ENCODE measurements at places on chromosomes 5 and 9.

GRCh38 chr9:74205056-74205455, 292.1 kb upstream of the RORB start:
- no peak for DNase-seq

- no peak for DNase-seq
Measured at GRCh38 chr9:972501-973294, 3.8 kb upstream of the DMRT3 start.

DNA sequence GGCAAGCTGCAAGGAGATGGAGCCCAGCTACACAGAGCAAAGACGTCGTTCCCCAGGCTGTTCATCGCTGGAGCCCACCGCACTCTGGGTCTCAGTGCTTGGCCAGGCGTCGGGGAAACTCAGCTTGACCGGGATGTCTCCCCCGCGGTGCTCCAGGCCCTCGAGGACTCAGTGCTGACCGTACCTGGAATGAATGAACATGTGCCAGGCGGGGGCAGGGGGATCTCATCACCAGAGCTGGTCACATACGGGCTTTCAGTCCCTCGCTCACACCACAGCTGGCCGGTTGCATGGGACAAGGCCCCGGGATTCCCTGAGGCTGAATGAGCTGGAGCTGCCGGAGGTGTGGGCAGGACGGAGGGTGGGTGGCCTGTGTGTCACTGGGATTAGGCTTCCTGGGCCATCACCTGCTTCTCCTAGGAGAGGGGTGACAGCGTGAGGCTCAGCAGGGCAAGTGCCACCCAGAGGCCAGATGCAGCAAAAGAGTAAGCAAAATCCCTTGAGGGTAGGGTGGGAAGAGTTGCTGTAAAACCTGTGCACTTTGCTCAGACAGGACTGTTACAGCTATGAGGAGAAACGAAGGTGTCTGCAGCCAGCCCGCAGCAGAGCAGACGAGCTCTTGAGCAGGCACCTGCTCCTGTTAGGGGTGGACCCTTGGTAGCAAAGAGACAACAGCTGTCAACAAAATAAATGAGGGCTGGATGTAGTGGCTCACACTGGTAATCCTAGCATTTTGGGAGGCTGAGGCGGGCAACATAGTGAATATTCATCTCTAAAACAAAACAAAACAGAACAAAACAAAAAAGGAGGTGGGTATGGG, 70.7 kb upstream of the RAPGEF1 start:
- no peak for DNase-seq

- DNase-seq = no peak
Measured at GRCh38 chr9:22237497-22238363, 208.9 kb upstream of the DMRTA1 start.

DNA sequence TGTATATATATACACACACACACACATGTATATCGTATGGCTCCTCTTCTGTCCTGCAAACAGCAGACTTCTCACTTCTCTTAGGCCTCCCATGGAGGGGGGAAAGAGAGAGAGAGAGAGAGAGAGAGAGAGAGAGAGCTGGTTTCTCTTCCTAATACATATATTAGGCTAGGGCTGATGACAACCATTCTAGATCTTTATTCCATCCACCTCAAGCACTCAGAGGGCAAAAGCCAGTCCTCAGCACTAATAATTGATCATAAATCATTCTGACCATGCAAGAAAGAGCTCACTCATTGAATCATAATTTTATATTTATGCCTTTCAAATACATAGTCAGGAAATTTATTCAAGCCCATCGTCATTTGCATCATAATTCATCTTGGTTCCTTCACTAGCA, 47.0 kb downstream of the CFAP90 start:
- DNase-seq = no peak

GRCh38 chr5:157533011-157533481, 42.5 kb downstream of the ADAM19 start:
- DNase-seq = no peak

DNA sequence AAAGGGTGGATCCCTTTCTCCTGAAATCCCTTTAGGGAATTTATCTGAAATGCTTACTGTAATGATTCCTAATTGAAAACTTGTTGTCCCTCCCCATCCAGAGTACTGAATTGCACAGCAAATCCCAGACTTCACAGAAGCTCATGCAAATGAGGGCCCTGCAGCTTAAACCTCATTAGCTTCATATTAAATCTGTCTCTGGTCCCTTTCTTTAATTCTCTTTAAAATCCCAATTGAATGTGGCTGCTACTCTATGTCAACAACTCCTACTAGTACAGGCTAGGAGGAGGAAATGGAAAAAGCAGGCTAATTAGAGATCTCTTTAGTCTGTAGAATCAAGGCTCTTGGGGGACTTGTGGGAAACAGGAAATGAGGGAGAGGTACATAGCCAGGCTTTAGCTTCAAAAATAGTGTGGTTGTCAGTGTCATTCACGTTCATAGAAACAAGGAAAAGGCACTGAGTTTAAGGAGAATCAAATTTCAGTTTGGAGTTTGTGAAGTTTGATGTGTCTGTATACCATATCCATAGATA, 191.3 kb upstream of the PRDM9 start:
- no peak for DNase-seq

DNA sequence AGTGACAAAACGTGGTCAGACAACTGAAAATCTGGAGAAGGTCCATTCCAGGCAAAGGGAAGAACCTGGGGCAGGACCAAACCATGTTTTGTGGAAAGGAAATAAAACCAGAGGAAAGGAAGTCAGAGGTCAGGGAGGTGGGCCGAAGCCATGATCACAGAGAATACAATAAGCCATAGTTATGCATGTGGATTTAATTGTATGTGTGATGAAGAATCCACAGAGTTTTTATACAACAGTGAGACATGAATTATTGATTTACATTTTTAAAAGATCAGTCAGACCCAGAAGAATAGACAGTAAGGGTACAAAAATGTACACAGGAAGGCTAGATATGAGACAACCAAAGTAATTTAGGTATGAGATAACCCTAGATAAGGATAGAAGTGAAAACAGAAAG, 20.8 kb downstream of the TTC33 start:
- DNase-seq = no peak

DNA sequence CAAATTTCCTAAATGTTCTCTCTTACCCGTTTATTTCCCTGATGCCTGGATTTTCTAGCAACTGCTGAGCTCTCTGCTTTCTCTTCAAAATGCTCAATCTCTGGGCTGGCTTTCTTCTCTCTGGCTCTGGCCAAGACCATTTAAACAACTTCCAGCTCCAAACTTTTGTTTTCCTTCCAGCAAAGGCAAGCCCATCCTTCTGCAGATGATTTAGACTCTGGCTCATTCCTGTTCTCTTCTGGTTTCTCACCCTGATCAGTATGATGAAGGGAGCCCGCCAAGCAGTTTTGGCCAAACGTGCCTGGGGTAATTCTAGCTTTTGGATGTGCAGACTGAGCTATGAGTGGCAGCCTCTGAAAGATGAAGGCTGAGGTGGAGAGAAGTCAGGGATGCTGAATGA, 78.1 kb downstream of the HSPA4 start:
- no peak for DNase-seq

GRCh38 chr5:132429463-132430440, 60.2 kb downstream of the SLC22A5 start:
- DNase-seq = no peak

GRCh38 chr5:59893429-59894227, at the start of gene PDE4D:
Gene PDE4D (minus strand): TSS chr5:59893726.
- no peak for DNase-seq

GRCh38 chr9:124877021-124877782, 15.3 kb downstream of the ARPC5L start:
- no peak for DNase-seq

- DNase-seq = no peak
Measured at GRCh38 chr5:84279234-84279633, 105.4 kb downstream of the EDIL3 start.

DNA sequence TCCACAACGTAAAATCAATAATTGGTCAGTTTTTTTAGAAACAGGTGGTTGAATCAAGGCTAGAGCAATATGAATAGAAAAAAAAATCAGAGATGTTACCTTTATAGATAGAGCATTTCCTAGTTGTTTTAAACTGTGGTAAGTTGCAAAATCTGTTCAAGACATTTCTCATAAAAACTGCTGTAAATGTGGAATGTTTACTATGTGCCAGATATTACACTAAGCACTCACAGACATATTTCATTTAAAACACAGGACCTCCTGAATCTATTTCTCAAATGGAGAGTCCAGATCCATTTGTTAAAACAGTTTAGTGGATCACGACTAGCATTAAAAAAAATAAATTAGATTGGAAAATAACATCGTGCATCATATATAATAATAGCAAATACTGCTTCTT, 570.0 kb upstream of the ZNF608 start:
- DNase-seq = no peak

GRCh38 chr9:4182831-4183230, 117.0 kb downstream of the GLIS3 start:
- DNase-seq = no peak

DNA sequence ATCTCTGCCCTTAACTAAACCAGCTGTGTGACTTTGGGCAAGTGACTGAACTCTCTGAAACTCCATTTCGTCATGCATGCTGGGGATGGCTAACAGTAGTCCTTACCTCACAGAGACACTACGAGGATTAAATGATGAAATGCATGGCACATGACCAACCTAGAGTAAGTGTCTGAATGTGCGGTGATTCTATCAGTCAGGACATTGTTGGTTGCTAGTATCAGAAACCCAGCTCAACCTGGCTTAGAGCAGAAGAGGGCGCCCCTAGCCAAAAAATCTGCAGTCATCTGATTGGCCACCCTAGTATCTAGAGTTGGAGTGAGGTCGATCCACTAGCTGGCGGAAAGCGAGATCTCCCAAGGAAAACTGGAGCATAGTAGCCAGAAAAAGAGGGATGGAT, 25.2 kb downstream of the NEURL1B start:
- DNase-seq = no peak

GRCh38 chr5:126446498-126447224, 23.5 kb downstream of the GRAMD2B start:
- no peak for DNase-seq

GRCh38 chr5:135229122-135229521, 169.9 kb downstream of the MACROH2A1 start:
- no peak for DNase-seq

DNA sequence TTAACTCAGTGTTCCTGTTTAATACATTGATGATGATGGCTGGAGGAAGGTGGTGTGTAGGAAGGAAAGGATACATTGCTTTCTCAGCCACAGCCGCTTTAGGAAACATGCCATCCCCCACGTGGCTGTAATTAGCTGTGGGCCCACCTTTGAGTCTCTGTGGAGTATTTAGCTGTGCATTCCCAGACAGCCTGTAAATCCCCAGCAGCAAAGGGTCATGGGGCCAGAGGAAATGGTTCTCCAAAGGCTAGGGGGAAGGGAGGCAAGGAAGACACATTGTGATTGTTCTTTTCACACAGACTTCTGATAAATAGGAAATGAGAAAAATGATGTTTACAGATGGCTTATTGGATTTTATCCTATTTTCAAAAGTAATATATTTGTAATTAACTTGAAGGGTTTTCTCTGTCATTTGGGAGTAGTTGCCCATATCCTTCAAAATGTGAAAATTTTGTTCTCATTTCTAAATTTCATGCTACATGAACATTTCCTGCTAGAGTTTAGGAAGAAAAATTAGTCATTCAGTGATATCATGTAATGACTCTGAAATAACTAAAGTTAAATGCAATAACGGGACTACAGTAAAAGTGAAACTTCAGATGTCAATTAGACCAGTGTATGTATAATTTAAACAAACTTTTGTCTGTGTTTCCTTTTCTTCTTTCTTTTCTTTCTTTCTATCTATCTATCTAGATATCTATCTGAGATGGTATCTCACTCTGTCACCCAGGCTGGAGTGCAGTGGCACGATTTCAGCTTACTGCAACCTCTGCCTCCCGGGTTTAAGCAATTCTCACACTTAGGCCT, 24.3 kb upstream of the F2R start:
- no peak for DNase-seq

DNA sequence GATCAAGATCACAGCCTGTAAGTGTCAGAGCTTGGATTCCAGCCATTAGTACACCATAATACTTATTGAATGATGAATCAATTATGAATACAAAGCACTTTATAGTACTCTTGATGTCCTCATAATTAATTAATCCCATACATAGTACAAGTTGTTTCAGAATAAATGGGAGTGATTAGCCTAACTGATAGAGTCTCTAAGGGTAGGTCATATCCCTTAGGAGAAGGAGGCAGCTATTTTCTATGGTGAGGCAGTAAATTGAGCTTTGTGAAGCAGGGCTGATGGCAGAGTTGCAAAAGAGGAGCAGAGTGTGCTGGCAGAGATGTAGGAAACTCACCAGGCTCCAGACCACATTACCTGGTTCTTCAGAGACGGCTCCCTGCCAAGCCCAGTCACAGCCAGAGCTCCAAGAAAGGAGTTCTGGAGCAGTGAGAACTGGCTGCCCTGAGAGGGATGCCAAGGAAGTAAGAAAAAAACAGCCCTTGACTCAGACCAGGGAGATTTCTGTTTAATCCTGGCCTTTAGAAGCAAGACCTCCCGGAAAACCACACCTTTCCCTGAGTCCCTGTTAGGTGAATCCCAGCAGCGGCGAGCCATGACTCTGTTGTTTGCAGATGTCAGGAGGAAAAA, 112.9 kb downstream of the SH3TC2 start:
- no peak for DNase-seq

GRCh38 chr5:4128994-4129393, 533.4 kb downstream of the IRX1 start:
- DNase-seq = no peak

- no peak for DNase-seq
Measured at GRCh38 chr9:120755810-120756434, 37.3 kb downstream of the FBXW2 start.

- DNase-seq = no peak
Measured at GRCh38 chr5:51559339-51559738, 176.1 kb downstream of the ISL1 start.

DNA sequence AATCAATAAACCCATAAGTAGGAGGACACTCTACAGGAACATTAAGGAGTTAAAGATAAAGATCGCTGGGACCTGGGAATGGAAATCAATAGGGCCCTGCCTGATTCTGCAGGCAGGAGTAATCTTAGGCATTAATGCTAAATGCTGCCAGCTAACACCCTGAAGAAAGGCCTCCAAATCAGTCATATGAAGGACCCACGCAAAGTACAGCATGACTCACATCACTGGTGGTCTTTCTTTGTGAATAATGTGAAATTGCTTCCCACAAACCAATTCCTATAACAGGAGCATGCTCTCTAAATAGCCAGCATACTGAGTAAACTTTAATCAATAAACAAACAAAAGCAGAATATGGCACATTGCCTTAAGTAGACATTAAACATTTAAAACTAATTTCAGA, 172.3 kb downstream of the SEMA5A start:
- DNase-seq = no peak

DNA sequence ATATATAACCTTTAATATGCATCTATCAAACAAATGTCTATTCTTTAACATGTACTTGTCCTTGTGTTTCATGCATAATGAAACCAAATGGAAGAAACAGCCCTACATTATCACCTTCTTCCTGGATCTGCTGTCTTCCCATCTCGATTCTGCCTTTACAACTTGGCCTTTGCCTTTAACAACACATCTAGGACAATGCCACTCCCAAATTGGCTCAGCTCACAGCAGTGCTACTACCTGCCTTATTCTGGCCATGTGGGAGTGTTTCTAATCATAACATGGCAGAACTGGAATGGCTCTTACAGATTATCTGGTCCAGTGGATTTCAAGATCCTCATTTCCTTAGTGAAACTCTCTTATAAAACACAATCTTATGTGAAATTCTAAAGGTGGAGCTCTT, 176.5 kb downstream of the CARTPT start:
- DNase-seq = no peak

GRCh38 chr5:123856766-123857165, 344.8 kb downstream of the CSNK1G3 start:
- DNase-seq = no peak

- no peak for DNase-seq
Measured at GRCh38 chr5:13859270-13860065, 85.0 kb downstream of the DNAH5 start.

- no peak for DNase-seq
Measured at GRCh38 chr5:33319841-33320240, 120.9 kb upstream of the TARS1 start.

Measured in NCI-H1436 treated with DMSO at 0.1 percent for 48 hours (cell line).